ENCODE measurements at places on chromosomes 7 and 10. TPM values are rescaled to one million over a fixed set of nuclear protein-coding genes. Genes with fewer than 3 reads are reported as not detected.

PPP1R17 gene
- total RNA-seq, result under 0.01 TPM

CCDC172 gene
- not detected for total RNA-seq

PILRA gene
- 0.26 TPM for total RNA-seq

GNAT3 gene
- total RNA-seq, result not detected

OR9A2 gene
- total RNA-seq, result not detected

GFRA1 gene
- total RNA-seq, result under 0.01 TPM

IGF2BP3 gene
- total RNA-seq, result 52.6 TPM

AKR1C2 gene
- total RNA-seq, result 48.6 TPM

RNF133 gene
- total RNA-seq, result 0.16 TPM

CADPS2 gene
- 11.8 TPM for total RNA-seq

BEND7 gene
- 0.63 TPM for total RNA-seq

CALML3 gene
- total RNA-seq, result not detected

GDF10 gene
- 152 TPM for total RNA-seq

MRC1 gene
- not detected for total RNA-seq

ACBD7 gene
- total RNA-seq, result 0.79 TPM

CPA2 gene
- total RNA-seq, result not detected

MSMB gene
- total RNA-seq, result not detected

NCF1 gene
- total RNA-seq, result under 0.01 TPM

ABCB4 gene
- 6.8 TPM for total RNA-seq

HMX3 gene
- 0.16 TPM for total RNA-seq

VAX1 gene
- not detected for total RNA-seq

MYPN gene
- total RNA-seq, result under 0.01 TPM

TET1 gene
- total RNA-seq, result 3.0 TPM

ODAD2 gene
- total RNA-seq, result under 0.01 TPM

SUN3 gene
- not detected for total RNA-seq

HOXA7 gene
- total RNA-seq, result not detected

LLCFC1 gene
- not detected for total RNA-seq

SPDYE1 gene
- under 0.01 TPM for total RNA-seq

CALD1 gene
- 221 TPM for total RNA-seq

SUGCT gene
- total RNA-seq, result 18.8 TPM

ZMIZ2 gene
- total RNA-seq, result 8.1 TPM

ZNF679 gene
- not detected for total RNA-seq

DPYSL4 gene
- total RNA-seq, result 2.7 TPM
